ENCODE measurements at places on chromosomes 1 and 21.

DNA sequence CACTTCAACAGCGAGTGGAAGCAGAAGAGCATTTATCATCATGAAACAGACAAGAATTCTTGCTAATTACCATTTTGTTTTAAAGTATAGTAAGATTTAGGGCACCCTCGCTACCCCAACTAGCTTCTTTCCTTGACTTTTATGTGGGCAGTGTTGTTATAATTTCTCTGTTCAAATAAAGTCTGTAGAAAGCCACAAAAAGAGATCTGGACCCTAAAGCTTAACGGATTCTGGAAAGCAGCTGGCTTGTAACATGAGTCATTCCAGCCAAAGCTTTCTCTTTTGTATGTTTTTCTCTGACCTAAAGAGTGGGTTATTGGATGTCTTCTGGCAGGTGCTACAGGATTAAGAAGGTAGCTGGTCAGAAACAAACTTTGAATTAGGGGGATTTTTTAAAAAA is 37.4 kb downstream of the RUNX1 start:
- peak; percentile 24 for DNase-seq

DNA sequence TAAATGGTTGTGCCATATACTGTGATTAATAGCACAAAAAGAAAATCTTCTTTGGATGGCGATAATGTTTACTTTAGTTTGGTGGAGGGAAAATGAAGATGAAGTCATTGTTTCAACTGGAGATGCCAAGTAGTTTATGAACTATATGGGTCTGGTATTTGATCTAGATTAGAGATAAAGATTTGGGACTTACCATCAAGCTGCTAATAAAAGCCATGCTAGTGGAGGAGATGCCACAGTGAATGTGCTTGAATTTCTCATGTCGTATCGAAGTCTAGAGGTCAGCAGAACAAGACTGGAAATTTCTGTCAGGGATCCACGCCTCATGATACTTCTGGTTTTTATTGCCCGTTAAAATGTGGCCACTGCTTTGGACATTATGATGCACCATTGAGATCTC is 742.0 kb downstream of the NCAM2 start:
- no peak for DNase-seq

DNA sequence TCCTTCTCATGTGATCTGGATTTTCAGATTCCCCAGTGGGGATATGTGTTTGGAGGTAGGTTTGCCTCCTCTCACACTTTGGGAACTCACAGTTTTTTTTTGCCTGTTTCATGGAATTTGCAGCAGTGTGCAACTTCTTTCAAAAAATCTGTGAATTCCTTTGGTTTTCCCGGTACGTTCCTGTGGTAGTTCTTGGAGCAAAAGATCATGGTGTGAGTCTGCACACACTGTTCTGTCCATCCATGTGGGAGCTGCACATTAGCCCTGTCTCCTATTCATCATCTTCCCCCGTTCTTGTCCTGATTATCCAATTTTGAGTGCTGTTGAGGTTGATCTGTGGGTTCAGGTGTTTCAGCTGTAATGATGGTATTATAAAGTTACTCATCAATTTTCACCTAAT is 30.3 kb upstream of the TACSTD2 start:
- DNase-seq, result no peak

GRCh38 chr1:206794294-206794908 is 22.1 kb upstream of the IL10 start:
- no peak for DNase-seq

DNA sequence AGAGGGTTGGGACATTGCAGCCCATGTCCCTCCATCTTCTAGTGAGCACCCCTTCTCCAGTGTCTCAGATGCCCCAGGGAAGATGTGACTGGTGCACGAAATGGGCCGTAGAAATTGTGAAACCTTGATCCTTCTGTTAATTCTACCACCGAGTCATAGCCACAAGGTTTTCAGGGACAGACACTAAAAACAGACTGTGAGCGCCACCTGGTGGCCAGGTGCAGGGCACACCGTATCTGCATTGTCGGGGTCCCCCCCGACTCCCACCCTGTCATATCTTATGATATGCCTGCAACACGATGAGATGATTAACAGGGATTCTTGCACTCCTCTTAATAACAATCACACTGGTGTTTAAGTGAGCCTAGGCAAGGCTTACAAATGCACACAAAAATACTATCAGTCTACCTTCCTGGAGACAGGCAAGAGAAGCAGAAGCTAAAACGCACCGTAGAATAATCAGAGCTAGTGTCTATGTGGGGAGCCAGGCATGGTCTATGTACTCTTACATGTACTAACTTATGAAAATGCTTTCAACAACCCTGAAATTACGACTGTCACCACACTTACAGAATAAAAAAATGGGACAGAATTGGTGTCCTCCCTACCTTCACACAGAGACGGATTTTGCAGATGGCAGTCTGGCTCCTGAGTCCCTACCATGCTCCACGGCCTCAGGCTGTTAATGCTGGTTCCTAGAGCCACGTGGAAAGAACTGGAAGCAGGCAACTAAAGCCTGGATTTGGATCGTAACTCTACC is 57.9 kb downstream of the FHAD1 start:
- DNase-seq, result peak; percentile 70
